ENCODE measurements at places on chromosomes 2 and 18. TPM values are rescaled to one million over a fixed set of nuclear protein-coding genes. Genes with fewer than 3 reads are reported as not detected.

Gene GAL3ST2
- total RNA-seq = 0.18 TPM

Gene FSHR
- not detected for total RNA-seq

Gene POTEE
- total RNA-seq = not detected

Gene UGT1A6
- 0.09 TPM for total RNA-seq

Gene DCDC2C
- not detected for total RNA-seq

Gene DSG1
- total RNA-seq = not detected

Gene CDKL4
- 3.4 TPM for total RNA-seq

Gene ROCK1
- total RNA-seq = 26.3 TPM

Gene PLEK
- 1.1 TPM for total RNA-seq

Gene NXPH2
- not detected for total RNA-seq

Gene NCKAP1
- total RNA-seq = 93.6 TPM

Gene BMP10
- not detected for total RNA-seq

Gene ELP2
- 281 TPM for total RNA-seq

Gene LOXHD1
- total RNA-seq = not detected

Gene MALT1
- total RNA-seq = 21.8 TPM

Gene ARHGEF33
- 0.74 TPM for total RNA-seq

Gene UGT1A8
- 0.71 TPM for total RNA-seq

Gene GREB1
- 1.3 TPM for total RNA-seq
